ENCODE measurements at places on chromosomes 3 and 15. TPM values are rescaled to one million over a fixed set of nuclear protein-coding genes. Genes with fewer than 3 reads are reported as not detected.

The PLA2G4D gene
- not detected for total RNA-seq

The LRRC15 gene
- total RNA-seq: not detected

DNA sequence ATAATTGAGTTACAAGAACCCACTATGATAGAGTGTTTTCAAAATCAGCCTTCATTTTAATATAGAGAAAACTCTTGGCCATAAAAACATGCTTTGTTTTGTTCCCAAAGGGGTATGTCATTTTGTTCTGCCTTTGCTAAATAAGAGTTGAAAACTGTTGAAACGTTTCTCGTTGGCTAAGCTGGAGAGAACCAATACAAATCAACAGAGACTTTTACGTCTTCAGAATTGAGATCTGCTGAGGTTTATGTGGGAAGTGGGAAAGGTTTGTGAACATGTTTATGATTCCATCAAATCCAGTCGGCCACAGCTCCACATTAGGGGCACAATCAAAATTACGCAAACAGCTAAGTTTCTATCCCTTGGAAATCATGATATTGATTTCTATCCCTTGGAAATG is 102.0 kb downstream of the IGF2BP2 start:
- no peak overlapping the region for H3K4me3 ChIP-seq
- H3K27me3 ChIP-seq: peaks cover 2% of the 10 kb centered on the region
- H3K36me3 ChIP-seq: no peaks in the 10 kb centered on the region
- no peak for DNase-seq
- H3K27ac ChIP-seq: no peak overlapping the region
- peaks cover 3% of the 10 kb centered on the region for H3K4me1 ChIP-seq

- no peaks in the 10 kb centered on the region for H3K4me1 ChIP-seq
- H3K4me3 ChIP-seq: no peak overlapping the region
- no peaks in the 10 kb centered on the region for H3K36me3 ChIP-seq
- peaks cover 2% of the 10 kb centered on the region for H3K27me3 ChIP-seq
Measured at GRCh38 chr15:71611553-71612396, 198.6 kb upstream of the NR2E3 start.

DNA sequence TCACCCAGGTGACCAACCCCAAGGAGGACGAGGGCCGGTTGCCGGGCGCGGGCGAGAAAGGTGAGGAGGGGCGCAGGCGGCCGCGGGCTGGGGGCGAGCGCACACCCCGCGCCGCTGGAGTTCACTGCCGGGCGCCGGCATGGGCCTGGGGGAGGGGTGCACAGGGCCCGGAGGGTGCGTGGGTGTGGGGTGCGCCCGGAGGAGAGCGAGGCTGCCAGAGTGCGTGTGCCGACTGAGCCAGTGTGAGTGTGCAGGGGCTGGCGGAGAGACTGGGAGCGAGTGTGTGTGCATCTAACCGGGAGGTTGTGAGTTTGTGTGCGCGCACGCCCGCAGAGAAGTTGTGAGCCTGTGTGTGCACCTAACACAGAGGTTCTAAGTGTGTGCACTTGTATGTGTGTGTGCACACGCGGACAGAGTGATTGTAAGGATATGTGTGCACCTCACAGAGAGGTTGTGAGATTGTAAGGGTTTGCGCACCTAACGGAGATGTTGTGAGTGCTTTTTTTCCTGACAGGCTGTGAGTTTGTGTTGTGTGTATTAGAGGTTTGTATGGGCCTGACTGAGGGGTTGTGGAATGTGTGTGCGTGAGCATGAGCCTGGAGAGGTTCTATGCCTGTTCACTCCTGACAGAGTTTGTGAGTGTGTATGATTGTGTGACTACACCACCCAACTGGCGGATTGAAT is 681 bp downstream of the CTDSPL start:
- H3K27me3 ChIP-seq: peaks cover 7% of the 10 kb centered on the region
- H3K36me3 ChIP-seq: no peaks in the 10 kb centered on the region
- no peak for DNase-seq
- H3K4me1 ChIP-seq: no peaks in the 10 kb centered on the region
- H3K27ac ChIP-seq: no peak overlapping the region

DNA sequence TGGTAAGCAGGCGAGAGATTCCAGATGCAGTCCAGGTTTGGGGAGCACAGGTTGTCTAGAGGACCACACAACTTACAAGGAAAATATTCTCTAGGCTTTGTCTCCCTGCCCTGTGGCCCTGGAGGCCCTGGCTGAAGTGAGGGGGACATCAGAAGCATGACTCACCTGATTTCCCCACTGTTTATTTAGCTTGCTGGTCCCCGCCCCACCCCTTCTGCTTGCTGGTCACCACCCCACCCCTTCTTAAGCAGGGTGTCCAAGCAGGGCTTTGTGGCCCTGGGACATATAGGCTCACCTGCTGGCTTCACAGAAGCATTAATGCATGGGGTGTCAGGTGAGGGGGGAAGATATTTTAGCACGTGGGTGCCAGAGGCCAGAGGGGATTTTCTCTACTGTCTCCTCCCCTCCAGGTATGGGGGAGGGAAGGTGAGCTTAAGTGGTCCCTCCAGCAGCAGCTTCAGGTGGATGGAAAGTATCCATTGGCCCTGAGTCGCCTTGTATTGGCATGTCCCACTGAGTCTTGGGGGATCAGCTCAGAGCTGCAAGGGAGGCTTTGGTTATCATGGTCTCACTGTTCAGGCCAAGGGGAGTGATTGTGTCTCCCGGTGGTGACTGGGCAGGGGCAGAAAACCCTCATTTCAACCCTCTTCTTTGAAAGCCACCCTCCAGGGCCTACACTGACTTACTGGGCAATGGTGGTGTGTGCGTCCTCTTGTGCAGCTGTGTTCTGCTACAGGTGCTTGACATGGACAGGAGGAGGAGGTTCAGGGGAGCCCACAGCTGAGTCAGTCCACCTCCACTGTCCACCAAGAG is 49.8 kb downstream of the GASK1A start:
- H3K36me3 ChIP-seq: no peaks in the 10 kb centered on the region
- no peaks in the 10 kb centered on the region for H3K27me3 ChIP-seq
- no peak overlapping the region for H3K27ac ChIP-seq
- H3K4me1 ChIP-seq: no peaks in the 10 kb centered on the region
- DNase-seq: no peak

DNA sequence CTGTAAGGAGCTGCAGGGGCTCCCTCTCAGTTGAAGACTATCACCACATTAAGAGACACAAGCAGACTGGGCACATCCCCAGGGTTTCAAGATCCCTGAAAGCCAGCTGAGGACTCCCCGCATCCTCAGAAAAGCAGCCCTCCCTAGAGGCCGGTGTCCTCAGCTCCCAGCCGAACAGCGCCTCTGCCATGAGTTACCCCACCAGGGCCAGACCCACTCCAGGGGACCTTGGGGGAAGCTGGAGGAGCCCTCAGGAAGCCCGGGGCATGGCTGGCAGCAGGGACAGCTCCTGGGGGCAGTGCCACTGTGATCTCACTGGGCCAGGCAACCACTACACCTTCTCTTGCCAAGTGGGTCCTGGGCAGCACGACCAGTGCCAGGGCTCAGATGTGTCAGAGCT is 8.1 kb downstream of the KLF15 start:
- no peak overlapping the region for H3K4me3 ChIP-seq
- H3K36me3 ChIP-seq: no peaks in the 10 kb centered on the region
- H3K27ac ChIP-seq: no peak overlapping the region

The SCAANT1 gene
- 1.7 TPM for total RNA-seq

DNA sequence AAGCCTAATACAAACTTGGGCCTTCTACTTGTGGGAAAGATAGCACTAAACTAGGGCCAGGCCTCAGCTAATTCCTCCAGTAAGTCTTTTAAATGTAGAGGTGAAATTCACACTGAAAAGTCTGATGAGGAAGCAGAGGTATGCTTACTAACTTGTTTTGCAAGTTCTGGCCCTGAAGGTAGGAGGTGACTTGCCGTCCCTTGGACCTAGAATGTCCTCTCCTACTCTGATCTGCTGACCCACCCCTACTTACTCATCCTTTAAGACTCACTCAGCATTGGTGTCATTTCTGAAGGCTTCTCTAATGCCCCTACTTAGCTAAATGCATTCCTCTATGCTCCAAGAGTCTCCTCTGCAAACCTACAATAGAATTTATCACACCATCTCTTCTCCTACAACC is 19.4 kb downstream of the RIOX2 start:
- H3K27ac ChIP-seq: no peak overlapping the region
- no peak overlapping the region for H3K4me3 ChIP-seq
- no peak for DNase-seq
- H3K27me3 ChIP-seq: no peaks in the 10 kb centered on the region
- peaks cover 10% of the 10 kb centered on the region for H3K36me3 ChIP-seq

The MITF gene
- not detected for total RNA-seq

All from GM12878 (cell line).